Stimulated activated CD4-positive, alpha-beta T cell treated with anti-CD3 and anti-CD28 coated beads, TNF-alpha, amount 100 ng/mL, for 1 hour (primary cell): ENCODE measurements at places on chromosomes 2 and 18.

DNA sequence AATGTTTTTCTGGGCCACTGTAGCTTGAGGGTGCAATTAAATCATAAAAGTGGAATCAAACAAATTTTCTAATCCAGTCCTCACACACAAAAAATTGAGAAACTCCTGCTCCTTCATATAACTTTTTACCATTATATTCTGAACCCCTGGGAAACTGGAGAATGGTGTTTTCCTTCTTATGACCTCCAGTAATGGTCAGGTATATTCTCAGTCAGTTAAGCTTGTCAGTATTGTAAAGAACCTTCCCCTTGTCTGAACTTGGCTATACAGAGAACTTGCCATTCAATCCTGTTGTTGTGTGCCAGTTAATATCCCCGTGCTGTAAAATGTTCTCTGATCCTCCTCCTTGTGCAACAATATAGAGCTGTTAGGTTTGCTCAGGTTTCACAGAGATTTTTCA, 39.5 kb downstream of the ZNF804A start:
- no peak for DNase-seq

DNA sequence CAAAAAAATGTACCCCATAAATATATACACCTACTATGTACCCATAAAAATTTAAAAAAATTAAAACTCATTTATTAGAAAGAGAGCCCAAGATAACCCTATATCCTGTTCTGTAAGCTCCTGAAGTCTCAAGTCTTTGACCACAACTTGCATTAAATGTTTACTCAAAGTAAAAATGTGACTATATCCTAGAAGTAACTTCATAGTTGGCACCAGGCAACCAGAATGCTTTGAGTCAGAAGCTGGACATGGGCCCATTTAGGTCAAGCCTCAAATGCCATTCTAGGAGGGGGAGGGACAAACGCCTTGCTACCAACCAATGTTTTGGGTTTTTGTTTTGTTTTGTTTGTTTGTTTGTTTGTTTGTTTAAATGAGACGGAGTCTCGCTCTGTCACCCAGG, 9.3 kb upstream of the TBC1D8 start:
- DNase-seq: no peak

GRCh38 chr18:50849419-50849821, 29.5 kb upstream of the ME2 start:
- DNase-seq: no peak

- no peak for DNase-seq
Observed at GRCh38 chr2:123870206-123870880, 154.7 kb upstream of the CNTNAP5 start.

DNA sequence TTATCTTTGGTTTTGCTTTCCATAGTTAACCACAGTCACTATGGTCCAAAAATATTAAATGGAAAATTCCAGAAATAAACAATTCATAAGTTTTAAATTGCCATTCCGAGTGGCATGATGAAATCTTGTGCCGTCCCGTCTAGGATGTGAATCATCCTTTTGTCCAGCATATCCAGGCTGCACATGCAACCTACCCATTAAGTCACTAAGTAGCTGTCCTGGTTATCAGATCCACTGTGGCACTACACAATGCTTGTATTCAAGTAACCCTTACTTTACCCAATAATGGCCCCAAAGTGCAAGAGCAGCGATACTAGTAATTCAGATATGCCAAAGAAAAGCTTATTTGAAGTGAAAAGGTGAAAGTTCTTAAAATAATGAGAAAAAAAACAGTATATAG, 10.7 kb downstream of the USP34 start:
- DNase-seq: no peak

- peak; percentile 18 for DNase-seq
Observed at GRCh38 chr2:3423492-3424170, 44.1 kb downstream of the TRAPPC12 start.

DNA sequence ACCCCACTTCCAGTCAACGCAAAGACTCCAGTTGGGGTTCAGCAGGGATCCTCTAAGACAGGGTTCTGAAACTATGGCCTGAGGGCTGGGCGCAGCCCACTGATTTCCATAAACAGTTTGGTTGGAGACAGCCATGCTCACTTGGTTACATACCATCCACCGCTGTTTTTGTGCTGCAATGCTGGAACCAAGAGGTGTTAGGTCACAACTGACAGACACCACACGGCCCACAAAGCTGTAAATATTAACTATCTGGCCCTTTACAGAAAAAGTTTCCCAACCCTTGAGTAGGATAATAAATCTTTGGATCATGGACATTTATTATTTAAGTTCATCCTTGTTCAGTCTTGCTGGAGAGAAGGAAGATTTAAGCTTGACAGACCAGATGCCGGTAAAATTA, 8.4 kb upstream of the CD226 start:
- no peak for DNase-seq

DNA sequence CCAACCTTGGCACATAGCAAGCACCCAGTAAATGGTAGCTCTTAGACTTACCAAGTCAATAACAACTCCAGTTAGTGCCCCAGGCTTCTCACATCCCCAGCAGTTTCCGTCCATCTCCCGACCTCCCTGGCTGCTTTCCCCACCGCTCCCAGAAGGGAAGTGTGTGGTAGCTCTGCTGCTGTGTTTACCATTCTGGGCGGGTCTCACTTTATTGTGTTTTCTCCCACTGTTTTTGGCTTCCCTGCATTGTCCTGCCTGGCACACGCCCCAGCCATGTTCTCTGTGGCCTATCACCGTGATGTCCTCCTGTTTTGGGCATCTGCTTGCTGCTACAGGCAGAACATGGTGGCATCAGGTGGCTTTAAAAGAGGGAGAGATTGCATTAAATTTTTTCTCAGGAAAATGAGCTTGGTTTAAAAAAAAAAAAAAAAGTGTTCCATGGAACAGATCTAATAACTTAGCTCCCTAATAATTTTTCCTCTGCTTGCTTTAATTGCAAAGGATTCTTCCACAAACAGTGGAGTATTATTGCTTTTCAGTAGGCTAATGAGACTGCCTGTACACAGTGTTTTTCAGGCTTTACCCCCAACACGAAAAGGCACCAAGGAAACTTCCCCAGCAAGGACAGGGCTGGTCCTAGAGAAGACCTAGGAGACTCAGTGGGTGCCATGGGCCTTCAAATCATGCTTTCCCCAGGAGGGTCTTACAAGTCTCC, 8.0 kb upstream of the COX7A2L start:
- DNase-seq: no peak

DNA sequence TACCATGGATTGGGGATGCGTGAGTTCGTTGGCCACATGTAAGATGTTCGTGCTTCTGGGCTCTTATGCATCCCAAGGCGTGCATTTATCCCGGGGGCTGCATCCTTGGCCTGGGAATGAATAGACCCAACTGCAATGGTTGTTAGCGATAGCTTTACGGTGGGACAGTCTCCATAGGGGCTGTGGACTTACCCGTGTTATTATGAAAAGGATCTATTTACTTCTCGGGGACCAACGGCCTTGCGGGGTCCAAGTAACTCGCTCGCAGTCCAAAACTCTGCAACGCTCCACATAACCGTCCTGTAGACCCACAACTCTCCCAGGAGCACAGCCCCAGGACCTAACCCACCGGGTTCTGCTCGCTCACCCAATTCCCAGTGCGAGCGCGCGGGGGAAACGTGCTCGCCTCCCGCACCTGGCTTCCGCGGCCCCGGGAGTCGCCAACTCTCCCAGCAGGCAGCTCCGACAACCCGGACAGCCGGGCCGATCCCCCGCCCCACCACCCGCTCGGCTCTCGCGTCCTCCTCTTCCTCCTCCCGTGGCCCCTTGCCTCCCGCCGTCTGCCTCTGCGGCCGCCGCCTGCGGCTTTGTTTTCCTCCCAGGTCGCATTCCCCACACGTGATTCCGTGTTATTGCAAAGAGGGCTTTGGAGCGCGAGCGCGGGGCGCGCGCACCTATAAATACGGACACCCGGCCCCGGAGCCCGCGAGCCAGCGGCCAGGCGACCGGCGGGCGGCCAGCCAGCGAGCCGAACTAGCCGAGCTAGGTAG, at the start of gene CABLES1:
CABLES1 (plus strand) TSS at position 706 of the 770 bp plus-strand sequence. CDS start 278 bp downstream, outside the sequence.
- no peak for DNase-seq

GRCh38 chr2:147846412-147847081, 1.7 kb downstream of the ACVR2A start:
- DNase-seq: no peak

GRCh38 chr2:206989311-206989710, 50.0 kb downstream of the CPO start:
- DNase-seq: no peak

DNA sequence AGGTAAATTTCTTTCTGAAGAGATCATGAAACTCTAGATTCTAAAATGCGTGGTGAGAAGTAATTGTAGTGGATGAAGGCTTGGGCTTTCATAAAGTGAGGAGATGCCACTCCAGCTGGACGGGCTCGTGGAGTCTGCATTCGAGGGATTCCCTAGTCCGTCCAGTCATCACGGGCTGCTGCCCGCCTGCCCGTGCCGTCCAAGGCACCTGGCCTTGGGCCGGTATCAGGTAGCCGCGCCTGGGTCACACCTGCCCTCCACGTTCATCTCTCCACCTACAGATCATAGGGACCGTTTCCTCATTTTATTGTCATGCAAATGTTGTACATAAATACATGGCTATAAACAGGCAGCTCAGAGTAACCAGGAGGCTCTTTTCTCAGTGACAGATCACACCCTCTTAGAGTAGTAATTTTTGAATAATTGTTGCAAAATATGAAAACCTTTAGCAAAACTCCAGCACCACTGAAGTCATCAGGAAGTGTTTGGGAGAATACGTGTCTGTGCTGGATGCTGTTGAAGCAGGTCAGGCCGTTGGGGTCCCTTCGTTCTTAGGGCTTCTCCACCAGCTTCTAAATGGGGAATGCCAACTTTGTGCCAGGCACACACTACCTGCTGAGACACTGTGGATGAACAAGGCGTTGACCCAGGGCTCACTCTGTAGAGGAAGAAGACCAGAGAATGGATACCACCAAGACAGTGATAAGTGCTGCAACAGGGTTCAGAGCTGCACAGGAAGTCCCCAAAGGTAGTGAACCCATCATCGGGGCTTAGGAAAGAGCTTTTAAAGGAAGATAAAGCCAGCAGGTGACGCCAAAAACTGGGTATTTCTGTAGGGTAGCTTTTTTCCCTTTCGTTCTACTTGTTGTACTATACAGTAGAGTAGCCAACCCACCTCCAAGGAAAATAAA, 112.5 kb downstream of the FAM210A start:
- no peak for DNase-seq

- no peak for DNase-seq
Observed at GRCh38 chr18:42157420-42157819, 202.4 kb downstream of the PIK3C3 start.

DNA sequence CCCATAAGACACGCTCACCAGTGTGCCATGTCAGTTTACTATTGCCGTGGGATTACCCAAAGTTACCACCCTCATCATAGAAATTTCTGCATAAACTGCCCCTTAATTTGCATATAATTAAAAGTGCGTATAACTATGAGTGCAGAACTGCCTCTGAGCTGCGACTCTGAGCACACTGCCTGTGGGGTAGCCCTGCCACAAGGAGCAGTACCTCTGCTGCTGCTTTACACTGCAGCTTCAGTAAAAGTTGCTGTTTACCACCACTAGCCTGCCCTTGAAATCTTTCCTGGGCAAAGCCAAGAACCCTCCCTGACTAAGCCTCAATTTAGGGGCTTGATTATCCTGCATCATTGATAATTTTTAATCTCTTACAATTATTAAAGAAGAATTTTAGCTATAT, 213.9 kb upstream of the MAP2 start:
- no peak for DNase-seq

- DNase-seq: no peak
Observed at GRCh38 chr2:53235836-53236582, 531.6 kb upstream of the CHAC2 start.

DNA sequence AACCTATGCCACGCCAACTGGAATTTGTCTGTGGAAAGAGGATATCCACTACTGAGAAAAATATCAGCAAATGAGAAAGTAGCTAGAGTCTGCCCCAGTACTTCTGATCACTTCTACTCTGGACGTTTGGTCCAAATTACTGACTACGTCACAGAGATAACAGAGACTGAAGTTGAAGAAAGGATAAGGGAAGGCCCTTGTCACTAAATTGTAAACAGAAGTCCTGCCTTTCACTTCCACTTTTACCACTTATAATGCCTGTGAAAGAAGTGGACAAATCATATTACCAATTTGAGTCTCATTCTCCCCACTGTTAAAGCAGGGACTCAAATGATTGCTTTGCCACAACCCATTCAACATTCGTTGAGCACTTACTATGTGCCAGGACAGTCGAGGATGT, 173.9 kb upstream of the ERBB4 start:
- no peak for DNase-seq

DNA sequence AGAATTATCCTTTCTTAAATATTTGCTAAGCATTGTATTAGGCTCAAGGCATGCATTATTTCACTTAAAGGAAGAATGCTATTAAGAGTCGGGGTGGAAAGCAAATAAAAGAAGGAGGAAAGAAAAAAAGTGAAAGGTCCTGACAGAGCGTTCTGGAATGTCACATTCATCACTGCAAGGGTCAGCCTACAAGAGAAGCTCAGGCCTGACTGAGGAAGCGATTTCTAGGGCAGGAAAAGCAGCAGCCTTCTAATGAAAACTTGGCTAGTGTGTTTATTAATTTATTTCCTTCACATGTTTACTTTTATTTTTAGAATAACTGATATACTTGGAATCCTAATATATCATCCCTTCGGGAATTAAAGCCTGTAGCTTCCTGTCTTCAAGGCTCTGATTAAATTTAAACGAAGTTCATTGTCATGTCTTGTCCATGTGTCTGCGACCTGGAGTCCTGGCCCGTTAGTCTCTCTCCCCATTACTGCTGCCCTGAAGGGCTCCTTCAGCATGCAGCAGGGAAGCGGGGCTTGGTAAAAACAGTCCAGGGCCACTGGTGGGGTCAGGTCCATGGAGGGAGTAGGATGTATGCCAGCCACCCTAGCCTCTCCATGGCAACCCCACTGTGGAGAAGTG, 119.2 kb upstream of the CCDC68 start:
- no peak for DNase-seq

GRCh38 chr2:35852-36251, 10.5 kb downstream of the FAM110C start:
- DNase-seq: no peak

- no peak for DNase-seq
Observed at GRCh38 chr18:13809043-13809430, 14.9 kb upstream of the MC5R start.

DNA sequence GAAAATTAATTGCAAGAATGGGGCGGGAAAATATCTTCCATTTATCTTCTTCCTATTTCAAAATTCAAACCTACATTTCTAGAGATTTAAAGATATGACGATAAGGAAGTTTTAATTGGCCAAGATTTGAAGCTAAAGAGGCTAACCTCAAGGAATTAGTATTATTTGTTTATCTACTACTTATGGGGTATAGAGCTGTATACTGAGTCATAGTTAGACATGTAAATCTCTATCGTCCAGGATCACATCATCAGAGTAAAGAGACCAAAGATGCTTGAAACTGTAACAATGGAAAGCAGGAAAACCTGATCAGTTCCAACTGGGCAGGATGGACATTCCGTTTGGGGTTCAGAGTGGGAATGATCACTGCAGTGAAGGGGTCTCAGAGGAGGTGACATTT, 95.2 kb upstream of the KLF7 start:
- no peak for DNase-seq
